ENCODE measurements at places on chromosomes 12 and 14. TPM values are rescaled to one million over a fixed set of nuclear protein-coding genes. Genes with fewer than 3 reads are reported as not detected.

WNT1 gene
- not detected for total RNA-seq

DNA sequence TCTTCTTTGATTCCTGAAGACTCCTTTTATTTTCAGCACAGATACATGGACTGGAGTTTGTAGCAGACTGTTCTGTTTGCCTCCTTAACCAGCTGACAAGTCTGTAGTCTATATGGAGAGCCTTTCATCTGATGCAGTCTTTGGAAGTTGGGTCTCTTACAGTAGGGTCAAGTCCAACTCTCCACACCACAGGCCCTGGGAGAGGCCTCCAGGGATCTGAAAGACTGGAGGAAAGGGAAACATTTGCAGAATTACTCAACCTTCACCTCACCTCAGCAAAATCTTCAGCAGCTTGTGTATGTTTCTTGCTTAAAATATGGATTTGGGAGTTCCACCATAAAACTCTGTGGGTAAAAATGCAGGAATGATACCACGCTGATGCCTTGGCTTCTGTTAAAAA lies 188.4 kb downstream of the MSRB3 start:
- no peak overlapping the region for H3K4me3 ChIP-seq
- DNase-seq, result no peak
- peaks cover 20% of the 10 kb centered on the region for H3K4me1 ChIP-seq
- H3K27me3 ChIP-seq, result no peaks in the 10 kb centered on the region
- no peak overlapping the region for H3K27ac ChIP-seq
- no peaks in the 10 kb centered on the region for H3K36me3 ChIP-seq

- H3K27me3 ChIP-seq, result no peaks in the 10 kb centered on the region
- no peaks in the 10 kb centered on the region for H3K4me1 ChIP-seq
- H3K27ac ChIP-seq, result no peak overlapping the region
- H3K36me3 ChIP-seq, result no peaks in the 10 kb centered on the region
Measured at GRCh38 chr12:30450872-30451271, 244.8 kb downstream of the IPO8 start.

DNA sequence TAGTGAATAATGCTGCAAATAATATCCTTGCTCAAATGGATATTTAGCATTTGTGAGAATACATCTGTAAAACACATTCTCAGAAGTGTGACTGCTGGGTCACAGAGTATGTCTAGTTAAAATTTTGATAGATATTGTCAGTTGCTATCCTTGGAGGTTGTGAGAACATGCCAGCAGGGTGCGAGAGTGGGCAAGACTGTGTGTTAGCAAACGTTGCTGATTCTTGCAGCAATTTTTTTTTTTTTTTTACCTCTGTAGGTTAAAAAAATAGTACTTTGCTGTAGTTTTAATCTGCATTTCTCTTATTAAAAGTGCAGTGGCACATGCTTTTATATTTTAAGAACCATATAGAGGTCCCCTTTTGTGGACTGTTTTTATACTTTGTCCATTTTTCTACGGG lies 4.5 kb upstream of the NYNRIN start:
- H3K27ac ChIP-seq, result peak overlapping the region; percentile 76
- no peaks in the 10 kb centered on the region for H3K27me3 ChIP-seq
- DNase-seq, result no peak
- H3K36me3 ChIP-seq, result no peaks in the 10 kb centered on the region

- peaks cover 3% of the 10 kb centered on the region for H3K4me1 ChIP-seq
- no peak for DNase-seq
Measured at GRCh38 chr14:79044894-79045624, 874.9 kb downstream of the NRXN3 start.

- no peak overlapping the region for H3K4me3 ChIP-seq
- H3K27ac ChIP-seq, result peak overlapping the region; percentile 73
- no peaks in the 10 kb centered on the region for H3K36me3 ChIP-seq
- H3K4me1 ChIP-seq, result peaks cover 14% of the 10 kb centered on the region
- DNase-seq, result no peak
- no peaks in the 10 kb centered on the region for H3K27me3 ChIP-seq
Measured at GRCh38 chr12:68336889-68337303, 4.7 kb upstream of the MDM1 start.

GRCh38 chr12:70359458-70360197 lies 6.5 kb upstream of the KCNMB4 start:
- H3K27me3 ChIP-seq, result peaks cover 21% of the 10 kb centered on the region
- DNase-seq, result no peak
- H3K27ac ChIP-seq, result no peak overlapping the region
- H3K36me3 ChIP-seq, result peaks cover 9% of the 10 kb centered on the region
